ENCODE measurements at places on chromosomes 16 and 17. TPM values are rescaled to one million over a fixed set of nuclear protein-coding genes. Genes with fewer than 3 reads are reported as not detected.

TMC5 gene
- total RNA-seq, result not detected

PRSS33 gene
- total RNA-seq, result not detected

- no peaks in the 10 kb centered on the region for H3K27me3 ChIP-seq
- H3K4me1 ChIP-seq, result peaks cover 11% of the 10 kb centered on the region
- H3K4me3 ChIP-seq, result no peak overlapping the region
- no peak for DNase-seq
- H3K27ac ChIP-seq, result no peak overlapping the region
Observed at GRCh38 chr17:73189417-73190099, 3.3 kb upstream of the COG1 start.

DNA sequence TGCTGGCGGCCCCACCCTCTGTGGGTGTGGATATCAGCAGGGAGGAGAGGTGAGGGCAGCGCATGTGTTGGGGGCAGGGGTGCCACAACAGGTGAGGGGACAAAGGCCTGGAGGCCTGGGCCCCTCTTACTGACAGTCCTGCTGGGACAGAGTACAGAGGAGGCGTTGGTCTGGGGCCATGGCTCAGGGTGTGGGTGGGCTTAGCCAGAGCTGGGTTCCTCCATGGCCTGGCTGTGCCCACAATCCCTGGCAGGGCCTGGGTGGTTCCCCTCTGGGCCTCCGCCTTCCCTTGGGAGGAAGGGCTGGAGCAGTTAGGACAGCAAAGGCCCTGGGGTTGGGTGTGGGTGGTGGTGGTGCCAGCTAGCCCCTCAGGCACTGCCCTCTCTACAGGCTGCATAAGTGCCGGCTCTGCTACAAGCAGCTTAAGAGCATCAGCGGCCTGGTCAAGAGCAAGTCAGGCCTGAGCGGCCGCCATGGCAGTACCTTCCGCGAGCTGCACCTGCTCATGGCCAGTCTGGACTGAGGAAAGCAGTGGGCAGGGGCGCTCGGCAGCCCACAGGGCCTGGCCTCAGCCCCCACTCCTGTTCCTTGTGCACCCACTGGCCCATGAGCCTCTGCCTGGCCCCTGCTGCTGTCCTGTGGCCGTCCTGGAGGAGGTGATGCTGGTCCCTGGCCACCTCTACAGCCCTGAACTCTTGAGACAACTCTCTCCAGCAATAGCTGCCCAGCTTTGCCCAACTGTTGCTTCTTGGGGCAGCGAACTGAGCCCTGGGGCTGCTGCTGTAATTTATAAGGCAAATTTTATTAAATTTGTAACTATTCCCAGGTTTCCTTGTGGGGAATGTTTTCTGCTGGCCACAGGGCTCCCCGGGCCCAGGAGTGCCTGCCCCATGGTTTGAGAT is 21.1 kb downstream of the KATNB1 start:
- DNase-seq, result no peak
- no peaks in the 10 kb centered on the region for H3K27me3 ChIP-seq
- H3K27ac ChIP-seq, result no peak overlapping the region
- H3K4me1 ChIP-seq, result no peaks in the 10 kb centered on the region
- H3K36me3 ChIP-seq, result peaks cover 3% of the 10 kb centered on the region

DNA sequence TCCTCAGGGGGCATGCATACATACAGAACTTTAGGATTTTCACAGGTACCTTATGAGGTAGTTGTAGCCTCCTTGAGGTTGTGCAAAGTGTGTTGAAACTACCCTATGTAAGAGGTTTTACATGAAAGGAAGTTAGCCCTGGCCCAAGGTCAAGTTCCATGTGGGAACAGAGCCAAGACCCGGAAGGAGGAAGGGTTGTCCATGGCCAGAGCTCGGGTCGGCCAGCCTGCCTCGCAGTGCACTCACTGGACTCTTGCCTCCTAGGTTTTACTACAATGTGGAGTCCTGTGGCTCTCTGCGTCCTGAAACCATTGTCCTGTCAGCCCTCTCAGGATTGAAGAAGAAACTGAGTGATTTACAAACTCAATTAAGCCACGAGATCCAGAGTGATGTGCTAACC is 8.2 kb downstream of the POLR2C start:
- H3K27me3 ChIP-seq, result no peaks in the 10 kb centered on the region
- DNase-seq, result no peak
- H3K27ac ChIP-seq, result no peak overlapping the region
- peaks cover 7% of the 10 kb centered on the region for H3K36me3 ChIP-seq
- H3K4me3 ChIP-seq, result no peak overlapping the region

DNA sequence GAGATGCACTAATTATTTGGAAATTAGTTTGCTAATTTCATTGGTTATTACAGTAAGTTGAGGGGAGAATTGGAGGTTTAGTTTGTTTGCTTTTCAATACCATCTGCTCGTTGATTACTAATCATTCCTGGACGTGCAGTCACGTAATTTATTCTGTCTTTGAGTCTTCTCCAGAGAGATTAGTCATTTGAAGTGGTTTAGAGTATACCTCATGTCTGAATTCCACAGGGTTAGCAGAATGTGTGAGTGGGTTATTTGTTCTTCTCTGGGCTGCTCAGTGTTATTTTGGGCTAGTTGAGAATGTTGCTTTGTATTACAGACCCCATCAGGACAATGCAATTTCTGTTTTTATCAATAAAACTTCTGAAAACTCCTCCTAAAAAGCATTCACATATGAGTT is 265.0 kb downstream of the RBFOX1 start:
- H3K4me1 ChIP-seq, result no peaks in the 10 kb centered on the region
- H3K27me3 ChIP-seq, result no peaks in the 10 kb centered on the region
- H3K27ac ChIP-seq, result no peak overlapping the region
- no peaks in the 10 kb centered on the region for H3K36me3 ChIP-seq

GRCh38 chr17:63546308-63547082 is 3.8 kb upstream of the DCAF7 start:
- no peak overlapping the region for H3K27ac ChIP-seq
- no peak for DNase-seq
- H3K4me1 ChIP-seq, result peaks cover 11% of the 10 kb centered on the region
- H3K27me3 ChIP-seq, result no peaks in the 10 kb centered on the region
- no peaks in the 10 kb centered on the region for H3K36me3 ChIP-seq

OMG gene
- 0.39 TPM for total RNA-seq

- no peaks in the 10 kb centered on the region for H3K36me3 ChIP-seq
- DNase-seq, result no peak
- H3K4me1 ChIP-seq, result no peaks in the 10 kb centered on the region
- H3K27ac ChIP-seq, result no peak overlapping the region
- H3K4me3 ChIP-seq, result no peak overlapping the region
- no peaks in the 10 kb centered on the region for H3K27me3 ChIP-seq
Observed at GRCh38 chr16:20072146-20072873, 1.4 kb downstream of the GPR139 start.

CWC25 gene
- 39.3 TPM for total RNA-seq

CCDC78 gene
- total RNA-seq, result 11.2 TPM

DNA sequence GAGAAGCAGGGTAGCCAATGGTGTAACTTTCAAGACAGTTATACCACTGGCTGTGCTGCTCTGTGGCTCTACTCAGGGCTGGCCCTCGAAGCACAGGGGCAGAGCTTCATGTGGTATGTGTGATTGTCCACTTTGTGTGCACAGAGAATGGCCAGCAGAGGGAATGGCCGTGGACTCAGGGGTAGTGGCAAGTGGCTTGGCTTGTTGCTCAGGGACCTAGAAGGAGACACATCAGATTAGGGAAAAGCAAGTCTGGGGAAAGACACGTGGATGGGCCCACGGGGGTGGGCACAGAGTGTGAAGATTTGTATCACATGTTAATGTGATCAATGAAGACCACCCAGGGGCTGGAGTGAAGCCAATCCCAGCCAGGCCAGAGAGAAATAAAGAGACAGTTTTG is 20.0 kb upstream of the XYLT2 start:
- H3K36me3 ChIP-seq, result no peaks in the 10 kb centered on the region
- no peaks in the 10 kb centered on the region for H3K27me3 ChIP-seq
- H3K27ac ChIP-seq, result no peak overlapping the region

GRCh38 chr16:86578061-86578599 is at the start of gene FOXL1:
Gene FOXL1 (plus strand): TSS chr16:86578549. CDS start chr16:86578724, 175 bp downstream.
- no peaks in the 10 kb centered on the region for H3K27me3 ChIP-seq
- no peak within 1 kb of the TSS for H3K27ac ChIP-seq
- H3K36me3 ChIP-seq, result no peaks in the 10 kb centered on the region
- peaks cover 14% of the 10 kb centered on the region for H3K4me1 ChIP-seq

SOX8 gene
- total RNA-seq, result 1.2 TPM

ACSM2A gene
- total RNA-seq, result not detected

ATAD5 gene
- 7.4 TPM for total RNA-seq

ADGRG3 gene
- not detected for total RNA-seq

DNA sequence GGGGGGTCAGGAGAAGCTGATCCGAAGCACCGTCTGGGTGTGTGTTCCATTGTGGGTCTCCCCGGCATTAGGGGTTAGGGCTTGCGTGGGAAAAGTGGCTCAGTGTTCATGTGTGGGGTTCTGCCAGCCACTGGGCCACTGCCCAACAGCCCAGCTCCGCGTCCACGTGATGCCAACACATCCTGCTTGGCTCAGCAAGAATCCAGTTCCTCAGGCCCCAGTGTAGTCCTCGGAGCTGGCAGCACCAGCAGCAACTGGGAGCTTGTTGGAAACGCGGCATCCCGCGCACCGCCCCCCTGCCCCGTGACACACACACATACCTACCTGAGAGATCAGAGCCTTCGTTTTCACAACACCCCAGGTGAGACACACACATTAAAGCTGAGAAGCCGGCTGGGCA is 18.9 kb downstream of the LGALS9 start:
- no peaks in the 10 kb centered on the region for H3K36me3 ChIP-seq
- H3K4me1 ChIP-seq, result peaks cover 3% of the 10 kb centered on the region
- H3K27ac ChIP-seq, result no peak overlapping the region
- no peak for DNase-seq
- H3K27me3 ChIP-seq, result no peaks in the 10 kb centered on the region

DNA sequence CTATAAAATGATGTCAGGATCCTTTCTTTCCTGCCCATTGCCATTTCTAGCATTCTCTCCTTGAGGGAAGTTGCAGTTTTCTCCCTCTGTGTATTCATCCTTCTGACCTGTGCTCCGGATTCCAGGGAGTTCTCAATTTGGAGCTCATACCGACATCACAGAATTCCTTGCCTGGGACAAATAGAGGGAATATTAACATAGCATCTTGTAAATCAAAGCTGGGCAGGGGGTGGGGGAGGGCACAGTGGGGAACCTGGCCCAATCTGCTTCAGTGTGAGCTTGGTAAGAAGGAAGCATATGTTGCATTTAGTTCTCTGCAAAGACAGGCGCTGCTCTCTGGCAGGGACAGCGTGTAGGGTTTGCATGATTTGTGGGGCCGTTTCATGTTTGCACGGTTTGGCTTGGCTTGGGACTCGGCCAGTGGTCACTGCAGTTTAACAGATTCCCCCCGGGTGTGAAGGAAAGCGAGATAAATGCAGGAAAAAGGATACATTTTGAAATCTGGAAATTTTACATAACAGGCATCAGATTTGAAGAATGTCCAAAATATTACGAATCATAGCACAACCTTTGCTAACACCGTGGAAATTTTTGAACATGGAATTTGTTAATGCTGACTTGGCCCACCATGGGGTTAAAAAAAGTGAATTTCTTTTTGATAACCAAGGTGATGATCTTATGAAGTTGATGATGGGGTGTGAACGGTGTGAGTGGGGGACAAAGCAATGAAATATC is 178.0 kb downstream of the WWOX start:
- H3K27ac ChIP-seq, result no peak overlapping the region
- no peaks in the 10 kb centered on the region for H3K27me3 ChIP-seq
- H3K4me1 ChIP-seq, result no peaks in the 10 kb centered on the region
- DNase-seq, result no peak
- no peaks in the 10 kb centered on the region for H3K36me3 ChIP-seq

Measured in B cell (primary cell).